ENCODE measurements at places on chromosomes 12 and 14.
A peak's percentile ranks its signal among the peaks of the same experiment; 100 is the strongest.

DNA sequence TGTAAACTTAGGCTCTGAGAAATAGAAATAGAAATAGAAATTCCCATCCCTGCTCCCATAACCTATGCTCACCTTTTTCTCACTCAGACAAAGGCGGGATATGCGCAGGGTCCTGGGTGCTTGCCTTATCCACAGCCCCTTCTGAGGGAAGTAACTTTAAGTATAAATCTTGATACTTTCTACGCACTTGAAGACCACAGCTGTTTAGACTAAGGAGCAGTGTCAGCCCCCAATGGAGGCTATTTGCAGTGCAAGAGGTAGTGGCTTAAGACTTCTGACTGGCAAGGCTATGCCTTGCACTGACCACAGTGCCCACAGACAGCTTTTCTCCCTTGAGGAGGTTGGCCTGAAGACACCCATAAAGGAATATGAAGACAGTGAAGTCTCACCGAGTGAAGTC lies 35.2 kb downstream of the ASCL1 start:
- DNase-seq: no peak

DNA sequence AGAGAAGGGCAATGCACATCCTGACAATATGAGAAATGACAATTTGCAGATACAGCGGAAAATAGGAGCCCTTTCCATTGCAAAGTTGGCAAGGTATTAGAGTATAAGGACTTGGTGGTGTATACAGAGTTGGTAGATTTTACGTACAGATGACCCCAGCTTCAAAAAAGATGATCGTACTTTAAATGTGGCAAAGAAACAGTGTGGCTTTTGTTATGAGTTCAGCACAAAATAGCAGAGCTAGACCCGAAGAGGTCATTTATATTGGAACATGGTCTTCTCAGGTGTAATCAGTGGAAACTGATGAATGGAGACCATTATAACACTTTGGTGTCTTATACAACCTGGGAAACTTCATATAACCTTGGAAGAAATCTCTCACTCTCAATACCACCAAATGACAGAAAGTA lies 2.3 kb downstream of the CLEC2B start:
- DNase-seq: no peak

DNA sequence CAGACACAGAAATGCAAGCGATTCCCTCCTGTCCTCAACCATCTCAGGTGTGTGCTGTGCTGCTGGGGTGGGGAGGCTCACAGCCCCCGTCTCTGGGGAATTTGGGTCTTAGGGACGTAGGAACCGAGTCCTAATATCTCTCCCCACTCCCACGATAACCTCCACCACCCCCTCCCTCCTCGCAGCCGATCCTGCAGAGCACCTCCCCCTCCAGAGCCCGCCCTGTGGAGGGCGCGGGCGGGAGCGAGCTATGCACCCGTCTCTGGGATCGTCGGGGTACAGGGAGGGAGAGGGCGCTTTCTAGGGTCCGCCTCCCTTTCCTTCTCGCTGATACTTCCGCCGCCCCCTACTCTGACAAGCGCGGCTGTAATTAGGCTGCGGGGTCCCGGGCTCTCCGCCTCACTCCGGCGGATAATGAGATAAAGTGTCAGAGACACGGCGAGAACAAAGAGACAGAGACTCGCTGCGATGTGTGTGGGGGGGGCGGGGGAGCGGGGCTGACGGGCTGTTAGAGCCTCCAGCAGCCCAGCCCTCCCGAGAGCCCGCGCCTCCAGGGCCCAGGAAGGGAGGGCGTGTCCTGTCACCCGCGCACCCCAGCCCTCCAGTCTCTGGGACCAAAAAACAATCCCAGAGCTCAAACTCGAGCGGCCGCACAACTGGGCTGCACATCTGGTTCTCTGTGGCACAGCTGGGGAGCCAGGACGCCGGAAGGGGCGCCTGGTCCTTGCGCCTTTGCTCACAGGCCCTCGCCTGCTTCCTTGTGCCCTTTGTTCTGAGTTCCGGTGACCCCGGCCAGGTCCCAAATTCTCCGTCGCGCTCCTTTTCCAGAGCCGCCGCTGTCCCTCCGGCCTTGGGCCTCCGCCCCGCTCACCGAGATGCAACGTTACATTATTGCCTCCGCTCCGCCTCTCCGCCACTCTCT lies 8.7 kb downstream of the SHMT2 start:
- no peak for DNase-seq

DNA sequence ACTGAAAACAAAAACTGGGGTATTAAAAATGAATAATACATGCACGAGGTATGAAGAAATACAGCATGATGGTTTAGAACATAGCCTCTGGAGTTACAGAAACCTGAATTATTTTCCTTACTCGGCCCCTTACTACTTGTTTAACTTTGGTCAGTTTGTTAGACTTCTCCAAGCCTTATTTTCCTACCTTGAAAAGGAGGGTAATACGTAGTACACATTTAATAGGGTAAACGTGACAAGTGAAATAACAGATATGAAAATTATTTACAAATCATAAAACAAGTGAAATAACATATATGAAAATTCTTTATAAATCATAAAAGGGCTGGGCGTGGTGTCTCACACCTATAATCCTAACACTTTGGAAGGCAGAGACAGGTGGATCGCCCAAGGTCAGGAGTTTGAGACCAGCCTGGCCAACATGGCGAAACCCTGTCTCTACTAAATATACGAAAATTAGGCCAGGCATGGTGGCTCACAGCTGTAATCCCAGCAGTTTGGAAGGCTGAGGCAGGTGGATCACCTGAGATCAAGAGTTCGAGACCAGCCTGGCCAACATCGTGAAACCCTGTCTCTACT lies 11.4 kb upstream of the PKP2 start:
- DNase-seq: no peak

DNA sequence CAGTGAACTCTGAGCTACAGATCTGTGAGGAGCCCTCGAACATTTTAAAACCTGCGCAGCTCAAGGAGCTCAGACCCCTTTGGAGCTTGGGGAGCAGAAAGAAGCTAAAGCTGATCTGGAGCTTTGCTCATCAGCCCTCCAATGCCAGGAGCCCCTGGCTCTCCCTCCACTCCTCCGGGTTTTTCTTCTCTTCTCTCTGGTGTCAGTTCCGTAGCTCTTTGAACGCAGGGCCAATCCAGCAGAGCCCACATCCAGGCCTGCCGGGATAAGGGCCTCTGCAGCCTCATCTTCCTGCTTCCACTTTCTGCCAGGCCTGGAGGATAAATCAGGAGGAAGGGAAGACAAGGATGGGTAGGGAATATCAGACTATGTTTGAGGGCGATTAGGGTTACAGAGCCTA lies 6.0 kb downstream of the HOXC4 start:
- DNase-seq: no peak

DNA sequence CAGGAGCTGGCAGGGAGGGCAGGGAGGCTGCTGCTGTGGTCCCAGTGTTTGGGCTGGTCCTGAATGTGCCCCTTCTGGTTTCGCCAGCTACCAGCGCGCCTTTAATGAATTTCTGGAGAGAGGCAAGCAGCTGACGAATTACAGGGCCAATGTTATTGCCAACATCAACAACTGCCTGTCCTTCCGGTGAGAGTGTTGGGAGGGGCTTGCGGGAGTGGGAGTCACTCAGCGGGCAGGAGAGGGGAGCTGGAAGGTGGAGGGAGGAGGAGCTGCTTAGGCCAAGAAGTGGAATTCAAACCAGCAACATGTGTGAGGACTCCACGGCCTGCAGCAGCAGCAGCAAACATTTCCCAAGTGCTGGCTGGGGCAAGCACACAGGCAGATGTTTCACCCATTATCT lies 7.7 kb downstream of the TNFAIP2 start:
- peak; percentile 68 for DNase-seq

DNA sequence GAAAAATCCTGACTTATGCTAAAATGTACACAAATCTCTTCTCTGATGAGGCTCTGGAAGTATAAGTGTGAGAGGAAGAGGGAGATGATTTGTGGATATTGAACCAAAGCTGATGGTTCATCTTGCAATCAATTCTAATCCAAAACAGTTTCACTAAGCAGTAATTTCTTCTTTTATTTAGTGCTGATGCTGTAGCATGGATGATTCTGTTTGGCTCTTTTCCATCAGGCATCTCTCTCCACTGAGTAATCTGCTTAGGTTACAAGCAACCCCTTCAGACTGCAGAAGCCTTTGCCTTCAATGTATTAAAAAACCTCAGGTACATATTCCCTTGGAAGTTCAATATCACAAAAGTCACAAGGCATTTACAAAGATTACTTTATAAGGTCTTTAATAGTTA lies 159.1 kb upstream of the CCDC198 start:
- peak; percentile 20 for DNase-seq

- peak; percentile 93 for DNase-seq
These were observed 239.0 kb upstream of the ATP2B1 start for GRCh38 chr12:89947437-89948270.

DNA sequence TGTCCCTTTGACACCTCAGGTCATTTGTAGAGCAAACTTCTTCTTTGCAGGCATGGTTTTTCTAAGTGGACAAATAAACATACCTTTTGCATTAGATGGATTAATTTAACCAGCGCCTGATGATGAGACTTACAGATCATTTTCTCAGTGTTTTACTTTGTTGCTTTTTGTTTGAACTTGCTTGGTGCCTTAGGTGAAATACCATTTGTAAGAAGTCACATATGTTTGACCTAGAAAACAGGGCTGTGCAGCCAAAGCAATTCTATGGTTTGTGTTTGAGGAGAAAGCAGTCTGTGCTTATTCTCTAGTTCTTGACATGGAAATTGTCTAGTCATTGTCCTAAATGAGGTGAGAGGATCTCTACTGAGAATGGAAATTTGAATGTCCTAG lies 111.1 kb downstream of the DIP2B start:
- no peak for DNase-seq

GRCh38 chr14:83923842-83924241 lies 1606.1 kb upstream of the FLRT2 start:
- DNase-seq: no peak

- DNase-seq: no peak
These were observed 28.6 kb downstream of the AMN start for GRCh38 chr14:102951034-102951433.

DNA sequence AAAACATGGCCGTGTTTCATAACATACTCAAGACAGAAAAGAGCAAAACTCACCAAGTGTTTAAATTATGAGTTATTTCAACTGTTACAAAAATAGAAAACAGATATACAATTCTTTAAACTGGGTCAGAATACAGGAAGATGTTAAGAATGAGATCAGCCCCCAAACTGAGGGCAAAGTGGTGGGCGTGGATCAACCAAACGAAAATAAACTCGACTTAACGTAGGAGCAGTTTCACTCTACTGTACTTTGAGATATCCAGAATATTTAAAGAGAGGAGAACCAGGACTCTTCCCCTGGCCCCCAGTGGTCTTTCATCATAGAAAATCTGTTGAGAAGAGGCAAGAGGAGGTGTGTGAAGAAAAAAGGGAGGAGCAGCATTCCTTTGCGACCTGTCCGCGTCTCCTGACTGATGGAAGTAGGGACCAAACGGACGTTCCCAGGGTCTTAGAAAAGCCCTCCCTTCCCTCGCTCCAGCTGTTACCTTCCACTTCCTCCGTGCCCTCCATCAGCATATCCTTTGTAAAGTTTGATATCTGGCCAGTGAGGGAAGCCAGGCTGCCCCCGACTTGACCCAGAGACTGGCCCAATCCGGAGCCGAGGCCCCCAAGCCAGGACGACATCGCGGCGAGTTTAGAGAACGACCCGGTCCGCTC lies 668 bp downstream of the TRIP11 start:
- DNase-seq: peak; percentile 73

- no peak for DNase-seq
These were observed 379.5 kb downstream of the LRFN5 start for GRCh38 chr14:41986083-41986645.

DNA sequence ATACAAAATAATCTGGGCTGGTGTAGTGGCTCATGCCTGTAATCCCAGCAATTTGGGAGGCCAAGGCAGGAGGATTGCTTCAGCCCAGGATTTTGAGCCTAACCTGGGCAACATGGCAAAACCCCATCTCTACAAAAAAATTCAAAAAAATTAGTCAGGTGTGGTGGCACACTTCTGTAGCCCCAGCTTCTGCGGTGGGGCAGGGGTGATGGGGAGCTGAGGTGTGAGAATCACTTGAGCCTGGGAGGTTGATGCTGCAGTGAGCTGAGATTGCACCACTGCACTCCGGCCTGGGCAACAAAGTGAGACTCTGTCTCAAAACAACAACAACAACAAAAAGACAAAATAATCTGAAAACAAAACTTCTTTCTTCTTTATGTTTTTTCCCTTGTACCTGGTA lies 66.0 kb downstream of the TC2N start:
- DNase-seq: no peak

GRCh38 chr12:113359133-113359938 lies 949 bp downstream of the PLBD2 start:
- DNase-seq: peak; percentile 32

GRCh38 chr14:21155963-21156362 lies at the start of gene OR5AU1:
TSS of gene OR5AU1 (minus strand) at chr14:21156063. CDS start at chr14:21155872, 191 bp downstream.
- DNase-seq: no peak

GRCh38 chr12:34291426-34291901 lies 269.2 kb downstream of the ALG10 start:
- DNase-seq: no peak

- peak; percentile 6 for DNase-seq
These were observed 82.8 kb downstream of the TMTC1 start for GRCh38 chr12:29700761-29701481.

- DNase-seq: no peak
These were observed 193.9 kb downstream of the RASSF9 start for GRCh38 chr12:85642288-85642687.

GRCh38 chr14:60339571-60339970 lies 90.5 kb downstream of the PPM1A start:
- DNase-seq: no peak

DNA sequence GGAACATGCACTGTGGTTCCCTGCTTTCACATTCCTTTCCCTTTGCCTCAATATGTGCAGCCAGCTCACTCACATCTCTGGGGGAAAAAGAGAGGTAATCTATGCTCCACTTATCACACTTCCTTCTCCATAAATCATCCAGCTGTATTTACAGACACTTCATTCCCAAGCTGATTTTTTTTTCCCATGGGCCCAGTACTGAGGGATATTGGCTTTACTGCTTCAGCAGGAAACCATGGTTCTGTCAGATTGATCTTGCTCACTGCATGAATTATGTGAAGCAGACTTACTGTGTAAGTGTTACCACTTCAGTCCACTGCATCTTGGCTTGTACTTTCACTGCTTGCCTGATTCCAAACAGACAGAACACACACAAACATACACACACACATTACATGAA lies 555.6 kb downstream of the CCER1 start:
- DNase-seq: peak; percentile 61

DNA sequence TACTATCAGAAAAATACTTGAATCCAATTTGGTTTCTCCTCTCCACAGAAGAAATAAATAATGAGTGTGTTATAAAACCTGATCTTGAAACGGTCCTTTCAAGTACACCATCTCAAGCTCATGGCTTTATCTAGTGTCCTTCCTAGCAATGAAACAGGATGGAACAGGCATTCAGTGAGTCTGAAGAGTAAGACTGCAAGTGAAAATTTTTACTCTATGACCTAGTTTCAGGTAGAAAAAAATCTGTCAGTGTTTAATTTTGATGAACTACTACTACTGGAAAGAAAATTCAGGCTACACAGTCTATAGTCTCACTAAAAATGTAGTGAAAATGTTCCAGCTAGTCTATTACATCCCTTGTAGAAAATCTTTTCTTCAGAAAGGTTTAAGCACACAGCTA lies 7.7 kb downstream of the CBX5 start:
- DNase-seq: no peak
